ENCODE measurements at places on chromosomes 6 and 20. TPM values are rescaled to one million over a fixed set of nuclear protein-coding genes. Genes with fewer than 3 reads are reported as not detected.

DNA sequence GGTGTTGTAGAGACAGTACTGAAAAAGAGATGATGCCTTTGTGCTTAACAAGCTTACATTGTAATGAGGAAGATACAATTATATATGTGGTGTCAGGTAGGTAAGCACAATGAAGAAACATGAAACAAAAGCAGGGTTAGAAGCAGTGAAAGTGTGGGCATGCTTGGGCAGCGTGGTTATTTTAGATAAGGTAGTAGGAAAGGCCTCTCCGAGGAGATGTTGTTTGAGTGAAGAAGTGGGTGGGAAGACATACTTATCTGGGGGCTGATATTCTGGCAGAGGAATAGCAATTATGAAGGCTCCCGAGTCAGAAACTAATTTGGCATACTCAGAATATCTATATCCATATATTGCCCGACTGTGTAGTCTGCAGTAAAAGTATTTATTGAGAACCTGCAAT, 4.7 kb downstream of the CDKAL1 start:
- DNase-seq = no peak

- DNase-seq = no peak
Measured at GRCh38 chr20:33992145-33992922, 1.4 kb upstream of the RALY start.

- DNase-seq = peak; percentile 35
Measured at GRCh38 chr6:14731611-14732010, 514.3 kb upstream of the JARID2 start.

Gene HDGFL1
- not detected for total RNA-seq

DNA sequence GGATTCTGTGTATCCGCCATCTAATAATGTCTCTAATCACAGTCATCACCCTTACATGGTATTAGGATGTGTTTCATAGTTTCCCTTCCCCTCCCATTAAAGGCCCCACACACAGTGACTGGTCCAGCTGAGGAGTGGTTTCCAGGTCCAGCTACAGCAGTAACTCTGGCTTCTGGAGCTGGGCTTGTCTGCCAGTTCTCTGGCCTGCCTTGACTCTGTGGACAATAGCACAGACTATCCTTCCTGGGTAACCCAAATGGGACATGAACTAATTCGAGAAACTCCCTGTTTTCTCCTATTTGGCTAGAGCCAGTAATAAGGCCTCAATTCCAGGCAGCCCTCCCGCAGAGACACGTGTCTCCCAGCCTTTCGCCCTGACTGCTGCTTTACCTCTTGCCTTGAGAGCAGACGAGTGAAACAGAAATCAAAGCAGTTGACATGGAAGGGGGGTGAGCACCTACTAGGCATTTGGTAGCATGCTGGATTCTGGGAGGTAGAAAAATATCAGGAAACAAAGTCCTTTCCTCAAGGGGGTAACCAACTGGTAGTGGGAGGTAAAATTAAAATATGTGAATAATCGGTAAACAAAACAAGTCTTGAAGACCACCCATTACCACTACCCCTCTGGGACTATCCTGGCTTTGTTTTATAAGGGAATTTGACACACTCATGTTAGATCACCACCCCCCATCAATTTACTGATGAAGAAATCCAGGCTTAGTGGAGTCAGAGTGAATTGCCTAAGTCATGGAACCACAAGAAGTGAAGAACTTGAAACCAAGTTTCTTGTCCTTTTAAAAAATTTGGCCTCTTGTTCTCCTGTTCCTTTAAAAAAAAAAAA, 1.2 kb downstream of the TRAF3IP2 start:
- DNase-seq = no peak

DNA sequence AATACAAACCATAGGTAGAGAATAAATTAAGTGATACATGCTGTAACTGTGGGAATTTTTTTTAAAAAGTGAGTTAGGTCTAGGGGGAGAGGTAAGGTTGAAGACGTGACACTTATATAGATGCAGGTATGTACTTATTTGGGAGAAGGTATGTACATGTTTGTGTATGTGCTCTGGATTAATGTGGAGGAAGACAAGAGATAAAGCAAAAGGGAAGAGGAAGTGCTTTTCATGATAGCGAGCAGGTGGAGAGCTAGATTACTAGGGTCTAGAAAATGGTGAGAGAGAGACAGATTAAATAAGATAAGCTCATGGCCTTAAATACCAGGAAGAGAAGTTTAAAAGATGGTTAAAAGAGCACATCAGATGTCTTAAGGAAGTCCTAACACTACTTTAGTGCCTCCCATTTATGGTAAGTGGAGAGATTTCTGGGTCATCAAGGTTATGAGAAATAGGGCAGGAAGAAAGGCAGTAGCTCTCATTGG, 92.5 kb downstream of the MAN1A1 start:
- DNase-seq = no peak

Gene SLC52A3
- total RNA-seq = not detected

Gene SEC63
- total RNA-seq = 90.7 TPM

DNA sequence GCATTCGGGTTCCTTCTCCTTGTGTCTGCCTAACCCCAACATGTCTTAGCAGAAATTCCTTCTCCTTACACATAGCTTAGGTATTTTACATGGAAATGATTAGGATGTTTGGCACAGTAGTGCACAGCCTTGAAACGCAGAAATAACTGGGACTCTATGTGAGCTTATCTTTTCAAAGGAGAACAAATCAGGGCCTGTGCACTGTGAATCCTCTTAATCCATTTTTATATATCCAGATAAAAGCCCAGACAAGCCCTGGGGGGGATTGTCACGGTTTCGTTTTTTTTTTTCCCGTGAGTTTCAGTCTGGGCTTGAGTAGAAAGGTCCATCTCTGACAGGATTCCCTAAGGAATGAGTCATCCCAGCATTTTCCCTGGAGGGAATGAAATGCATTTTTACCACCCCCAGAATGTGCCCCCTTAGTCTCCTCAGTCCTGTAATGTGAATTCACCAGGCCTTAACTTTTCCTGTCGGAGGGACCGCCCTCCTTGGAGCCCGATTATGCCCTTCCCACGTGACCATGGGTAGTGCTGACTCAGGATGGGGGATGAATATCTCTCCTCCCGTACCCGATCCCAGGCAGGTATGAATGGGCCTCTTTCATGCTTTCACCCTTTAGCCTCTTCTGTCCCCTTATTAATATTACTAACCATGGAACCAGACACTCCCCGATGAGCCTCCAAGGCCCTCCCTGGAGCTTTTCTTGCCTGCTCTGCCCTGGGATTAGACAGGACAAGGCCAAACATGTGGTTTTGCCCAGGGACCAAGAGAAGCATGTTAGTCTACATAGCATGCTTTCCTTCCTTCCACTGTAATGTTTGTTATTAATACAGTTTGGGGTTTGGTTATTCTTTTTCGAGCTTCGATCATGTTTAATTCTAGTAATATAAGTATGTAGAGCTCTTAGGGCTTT, 23.9 kb upstream of the NAA20 start:
- no peak for DNase-seq
